ENCODE measurements at places on chromosomes 7 and 10. TPM values are rescaled to one million over a fixed set of nuclear protein-coding genes. Genes with fewer than 3 reads are reported as not detected.

PPP1R17 gene
- not detected for total RNA-seq

RFC2 gene
- 111 TPM for total RNA-seq

MLLT10 gene
- 36.2 TPM for total RNA-seq

C7orf33 gene
- not detected for total RNA-seq

ZWINT gene
- total RNA-seq: 130 TPM

ZNF804B gene
- total RNA-seq: not detected

DNA sequence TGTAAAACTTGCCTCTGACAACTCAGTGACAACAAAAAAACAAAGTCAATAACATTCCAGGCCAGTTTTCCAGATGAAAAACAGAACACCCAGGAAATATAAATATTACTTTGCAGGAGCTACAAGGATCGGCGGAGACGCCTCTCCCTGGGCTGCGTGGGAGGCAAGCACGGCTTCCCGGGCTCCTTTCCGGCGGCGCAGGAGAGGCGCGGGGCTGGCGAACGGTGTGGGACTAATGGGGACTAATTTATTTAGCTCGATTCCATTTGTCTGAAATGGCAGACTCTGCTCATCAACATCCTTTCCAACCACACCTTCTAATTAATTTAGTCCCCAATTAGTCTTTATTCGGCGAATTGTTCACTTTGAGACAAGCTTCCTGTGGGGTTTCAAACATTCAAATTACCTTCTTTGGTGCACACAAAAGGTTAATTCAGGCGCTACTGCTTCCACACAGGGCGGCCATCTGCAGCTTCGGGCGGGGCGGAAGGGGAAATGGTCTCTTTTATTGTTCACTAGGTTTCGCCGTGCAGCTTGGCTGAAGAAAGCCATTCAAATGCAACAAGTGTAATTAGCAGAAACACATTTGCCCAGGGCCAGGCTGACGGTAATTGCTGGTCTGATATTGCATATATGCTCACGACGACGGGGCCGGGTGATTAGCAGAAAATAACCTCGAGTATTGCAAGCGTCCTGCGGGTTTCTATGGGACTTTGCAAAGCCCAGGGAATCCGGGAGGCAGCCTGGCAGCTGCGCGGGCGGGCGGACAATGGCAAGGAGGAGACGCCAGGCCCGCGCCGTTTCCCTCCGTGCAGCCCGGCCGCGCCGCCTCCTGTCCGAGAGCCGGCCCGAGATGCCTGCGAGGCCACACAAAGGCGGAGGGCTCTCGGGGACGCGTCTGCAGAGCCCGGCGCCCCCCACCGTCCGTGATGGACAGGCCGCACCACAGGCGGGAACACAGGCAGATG is 270.1 kb downstream of the PTPRN2 start:
- H3K27me3 ChIP-seq: peaks cover 30% of the 10 kb centered on the region
- H3K36me3 ChIP-seq: no peaks in the 10 kb centered on the region
- H3K27ac ChIP-seq: no peak overlapping the region
- H3K4me3 ChIP-seq: no peak overlapping the region

DNA sequence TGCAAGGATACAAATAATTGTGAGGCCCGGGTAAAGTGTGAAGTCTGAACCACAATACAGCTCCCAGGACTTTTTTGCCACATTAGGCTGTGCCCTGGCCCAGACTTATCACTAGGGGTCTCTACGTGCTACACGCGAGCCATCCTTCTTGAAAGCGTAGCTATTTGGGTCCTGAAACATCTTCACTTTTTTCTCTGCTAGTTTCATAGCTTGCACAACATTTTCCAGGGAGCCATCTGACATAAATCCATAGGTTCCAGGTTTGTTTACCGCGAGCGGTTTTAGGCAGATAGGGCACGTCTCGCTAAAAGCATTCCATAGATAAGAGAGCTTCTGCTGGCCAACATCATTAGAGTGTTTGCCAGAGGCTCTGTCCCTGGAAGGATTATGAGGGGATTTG is 226.5 kb downstream of the RPS24 start:
- no peaks in the 10 kb centered on the region for H3K4me1 ChIP-seq
- H3K4me3 ChIP-seq: no peak overlapping the region
- H3K27me3 ChIP-seq: no peaks in the 10 kb centered on the region

GRCh38 chr10:44044549-44044948 is 340.3 kb downstream of the CXCL12 start:
- no peaks in the 10 kb centered on the region for H3K36me3 ChIP-seq
- no peak for DNase-seq
- H3K4me1 ChIP-seq: no peaks in the 10 kb centered on the region
- H3K27ac ChIP-seq: no peak overlapping the region
- H3K4me3 ChIP-seq: no peak overlapping the region

DNA sequence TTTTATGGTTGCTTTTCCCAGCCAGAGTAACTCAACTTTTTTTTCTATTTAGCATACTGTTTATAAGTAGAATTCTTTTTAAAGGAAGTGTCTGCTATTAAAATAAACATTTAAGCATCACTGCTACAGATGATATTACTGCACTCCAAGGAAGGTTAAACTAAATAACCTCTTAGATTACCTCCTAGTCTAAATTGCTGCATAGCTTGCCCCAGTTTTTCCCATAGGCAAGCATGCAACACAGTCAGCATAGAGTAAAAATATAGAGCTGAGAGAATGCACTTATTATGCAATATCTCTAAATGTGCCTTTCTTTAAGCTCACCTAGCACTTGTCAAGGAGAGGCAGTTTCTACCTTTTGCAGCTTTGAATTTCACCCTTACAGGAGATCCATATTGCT is 1392.4 kb upstream of the CELF2 start:
- H3K4me1 ChIP-seq: no peaks in the 10 kb centered on the region
- no peak overlapping the region for H3K27ac ChIP-seq
- H3K36me3 ChIP-seq: no peaks in the 10 kb centered on the region
- no peak overlapping the region for H3K4me3 ChIP-seq
- DNase-seq: no peak
- H3K27me3 ChIP-seq: peaks cover 3% of the 10 kb centered on the region

- no peak overlapping the region for H3K4me3 ChIP-seq
- H3K36me3 ChIP-seq: no peaks in the 10 kb centered on the region
- no peaks in the 10 kb centered on the region for H3K4me1 ChIP-seq
- peaks cover 10% of the 10 kb centered on the region for H3K27me3 ChIP-seq
Observed at GRCh38 chr7:75817116-75817515, 3.5 kb upstream of the CCL24 start.

DNA sequence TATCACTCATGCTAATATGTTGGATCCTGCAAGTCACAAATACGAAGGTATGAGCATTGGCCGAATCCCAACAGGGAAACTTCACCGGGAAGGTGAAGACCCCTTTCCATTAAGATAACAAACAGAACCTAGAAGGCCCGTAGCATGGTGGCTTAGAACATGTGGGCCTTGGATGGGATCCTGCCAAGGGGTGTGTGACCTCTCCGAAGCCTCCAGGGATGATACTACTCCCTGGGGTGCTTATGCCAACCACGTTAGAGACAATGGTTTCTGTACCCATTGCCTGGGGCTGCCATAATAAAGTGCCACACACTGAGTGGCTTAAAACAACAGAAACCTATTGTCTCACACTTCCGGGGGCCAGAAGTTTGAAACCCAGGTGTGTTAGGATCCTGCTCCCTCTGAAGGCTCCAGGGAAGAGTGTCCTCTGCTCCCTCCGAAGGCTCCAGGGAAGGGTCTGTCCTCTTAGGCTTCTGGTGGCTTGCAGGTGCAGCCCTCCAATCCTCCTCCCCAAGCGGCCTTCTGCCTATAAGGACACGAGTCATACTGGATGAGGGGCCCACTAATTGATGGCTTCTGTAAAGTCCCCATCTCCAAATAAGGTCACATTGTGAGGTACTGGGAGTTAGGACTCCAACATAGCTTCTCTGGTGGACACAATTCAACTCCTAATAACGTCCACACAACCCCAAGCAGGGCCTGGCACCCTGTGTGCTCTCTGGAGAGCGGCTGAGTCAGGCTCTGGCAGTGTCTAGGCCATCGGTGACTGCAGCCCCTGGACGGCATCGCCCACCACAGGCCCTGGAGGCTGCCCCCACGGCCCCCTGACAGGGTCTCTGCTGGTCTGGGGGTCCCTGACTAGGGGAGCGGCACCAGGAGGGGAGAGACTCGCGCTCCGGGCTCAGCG is 992 bp upstream of the MGMT start:
- H3K4me3 ChIP-seq: peak overlapping the region; percentile 68
- peaks cover 6% of the 10 kb centered on the region for H3K36me3 ChIP-seq
- peaks cover 9% of the 10 kb centered on the region for H3K4me1 ChIP-seq
- H3K27me3 ChIP-seq: no peaks in the 10 kb centered on the region

- H3K27me3 ChIP-seq: no peaks in the 10 kb centered on the region
- H3K4me1 ChIP-seq: peaks cover 36% of the 10 kb centered on the region
- peaks cover 25% of the 10 kb centered on the region for H3K36me3 ChIP-seq
- peak; percentile 24 for DNase-seq
Observed at GRCh38 chr10:110993024-110993693, 73.8 kb downstream of the SHOC2 start.

DNA sequence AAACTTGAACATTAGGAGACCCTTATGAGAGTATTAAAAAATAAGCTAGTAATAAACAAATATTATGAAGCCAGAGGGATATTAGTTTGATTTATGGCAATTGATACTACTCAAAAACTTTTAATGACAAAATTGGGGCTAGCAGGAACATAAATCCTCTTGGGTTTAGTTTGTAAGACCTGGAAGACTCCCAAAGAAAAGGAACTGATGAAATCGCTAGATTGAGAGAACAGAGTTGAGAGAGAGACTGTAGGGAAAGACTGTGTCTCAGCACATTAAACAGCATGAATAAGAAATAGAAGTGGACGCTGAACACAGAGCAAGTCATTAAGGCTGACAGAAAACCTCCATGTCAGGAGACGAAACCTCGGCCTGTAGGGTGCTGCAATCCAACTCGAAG is 56.4 kb downstream of the ICA1 start:
- H3K4me3 ChIP-seq: no peak overlapping the region
- H3K27me3 ChIP-seq: peaks cover 12% of the 10 kb centered on the region
- no peak for DNase-seq
- H3K4me1 ChIP-seq: no peaks in the 10 kb centered on the region

- H3K27me3 ChIP-seq: peaks cover 49% of the 10 kb centered on the region
- no peak overlapping the region for H3K4me3 ChIP-seq
- no peak overlapping the region for H3K27ac ChIP-seq
- H3K36me3 ChIP-seq: no peaks in the 10 kb centered on the region
Observed at GRCh38 chr10:130127364-130128061, 8.7 kb upstream of the GLRX3 start.

GRCh38 chr7:23530405-23530804 is 1.4 kb downstream of the TRA2A start:
- peaks cover 24% of the 10 kb centered on the region for H3K36me3 ChIP-seq
- DNase-seq: no peak
- H3K4me3 ChIP-seq: peak overlapping the region; percentile 98
- no peaks in the 10 kb centered on the region for H3K27me3 ChIP-seq
- H3K27ac ChIP-seq: peak overlapping the region; percentile 100
